NCI-H1694 treated with DMSO at 0.1 percent for 48 hours (cell line): ENCODE measurements at places on chromosomes 3 and 15.

GRCh38 chr3:196162679-196163078 lies 48.5 kb downstream of the ZDHHC19 start:
- DNase-seq: no peak

DNA sequence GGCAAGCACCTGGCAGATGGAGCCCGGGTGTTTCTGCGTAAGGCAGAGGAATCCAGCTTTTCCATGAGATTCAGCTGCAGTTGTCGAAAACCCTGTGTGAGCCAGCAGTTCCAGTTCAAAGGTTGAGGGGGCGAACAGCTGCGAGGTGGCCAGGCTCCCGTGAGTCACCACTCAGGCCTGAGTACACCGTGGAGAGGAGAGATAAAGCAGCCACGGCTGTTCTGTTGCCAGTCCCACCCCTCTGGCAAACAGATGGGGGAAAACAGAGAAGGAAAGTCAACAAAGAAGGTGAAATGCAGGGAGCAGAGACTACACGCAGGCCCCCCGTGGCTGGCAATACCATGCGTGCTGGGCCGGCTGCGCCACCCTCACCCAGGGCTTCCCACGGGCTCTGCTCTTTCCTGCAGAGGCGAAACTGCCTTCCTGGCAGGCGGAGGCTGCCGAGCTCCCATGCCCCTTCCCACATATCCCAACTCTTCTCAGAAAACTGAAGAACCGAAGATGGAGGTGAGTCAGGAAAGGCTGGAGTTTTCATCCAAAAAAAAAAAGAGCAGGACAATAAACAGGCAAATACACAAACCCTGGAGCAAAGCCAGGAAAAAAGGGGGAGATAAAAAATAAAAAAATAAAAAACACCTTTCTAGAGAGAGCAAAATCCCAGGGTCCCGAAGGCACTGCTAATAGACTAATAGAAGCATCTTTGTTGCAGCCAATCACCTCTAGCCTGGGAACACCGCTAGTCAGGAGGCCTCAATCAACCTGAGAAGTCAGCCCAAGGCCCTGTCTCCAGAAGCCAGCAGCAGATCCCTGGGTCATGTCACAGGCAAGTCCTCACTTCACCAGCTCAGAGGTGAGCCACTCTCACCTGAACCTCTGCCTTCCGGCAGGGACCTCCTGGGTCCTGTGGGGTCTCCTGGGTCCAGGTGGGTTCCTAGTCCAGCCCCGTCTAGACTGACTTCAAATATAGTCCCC lies 37.7 kb downstream of the FAM174B start:
- DNase-seq: no peak

GRCh38 chr15:53251523-53251922 lies 461.4 kb upstream of the ONECUT1 start:
- DNase-seq: no peak

GRCh38 chr3:186209810-186210752 lies 101.2 kb upstream of the ETV5 start:
- DNase-seq: peak; percentile 28

- DNase-seq: no peak
Measured at GRCh38 chr3:59540696-59541095, 490.9 kb upstream of the CFAP20DC start.

DNA sequence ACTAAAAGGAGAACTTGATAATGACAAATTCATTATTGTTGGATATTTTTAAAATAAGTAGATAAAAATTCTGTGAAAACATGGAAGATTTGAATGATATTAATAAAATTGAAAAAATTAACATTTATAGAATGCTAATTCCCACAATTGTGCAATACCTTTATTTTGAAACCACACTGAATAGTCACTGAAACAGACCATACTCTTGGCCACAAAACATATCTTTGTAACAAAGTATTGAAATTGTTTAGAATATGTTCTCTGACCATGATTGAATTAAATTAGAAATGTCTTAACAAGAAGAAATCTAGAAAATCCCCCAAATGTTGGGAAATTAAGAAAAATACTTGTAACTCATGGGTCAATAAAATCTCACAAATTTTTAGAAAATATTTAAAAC lies 49.2 kb downstream of the ARHGAP11B start:
- no peak for DNase-seq

DNA sequence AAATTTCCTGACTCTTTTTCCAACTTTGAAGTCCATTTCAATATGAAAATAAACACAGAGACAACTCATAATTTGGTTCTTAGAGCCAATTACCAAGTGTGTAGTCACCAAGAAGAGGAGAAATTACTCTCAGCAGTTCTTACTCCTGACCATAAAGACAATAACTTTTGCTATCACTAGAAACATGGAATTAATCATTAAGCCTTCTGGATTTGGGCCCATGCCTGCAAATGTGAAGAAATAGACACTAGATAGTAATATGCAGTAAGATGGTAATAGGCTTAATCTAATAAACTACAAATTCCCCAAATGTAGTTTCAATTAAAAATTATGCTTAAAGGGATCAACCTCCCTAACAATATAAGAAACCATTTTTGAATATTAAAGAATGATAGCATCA lies 185.1 kb upstream of the AGTR1 start:
- DNase-seq: no peak

DNA sequence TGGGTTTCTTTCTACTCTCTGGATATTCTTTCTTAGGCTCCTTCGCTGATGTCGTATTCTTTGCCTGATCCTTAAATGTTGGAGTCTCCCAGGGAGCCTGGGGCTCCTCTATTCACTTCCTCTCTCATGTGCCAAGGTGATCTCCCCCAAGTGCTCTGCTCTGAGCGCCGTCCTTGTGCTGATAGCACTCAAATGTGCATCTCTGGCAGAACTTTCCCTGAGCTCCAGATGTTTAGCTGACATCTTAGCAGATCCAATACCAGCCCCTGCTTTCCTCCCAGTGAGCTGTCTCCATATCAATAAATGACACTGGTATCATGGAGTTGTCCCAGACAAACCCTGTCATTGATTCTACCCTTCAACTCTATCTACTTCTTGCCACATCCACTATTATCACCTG lies 62.4 kb downstream of the NTRK3 start:
- no peak for DNase-seq

GRCh38 chr3:80052271-80052670 lies 284.5 kb upstream of the ROBO1 start:
- DNase-seq: no peak

DNA sequence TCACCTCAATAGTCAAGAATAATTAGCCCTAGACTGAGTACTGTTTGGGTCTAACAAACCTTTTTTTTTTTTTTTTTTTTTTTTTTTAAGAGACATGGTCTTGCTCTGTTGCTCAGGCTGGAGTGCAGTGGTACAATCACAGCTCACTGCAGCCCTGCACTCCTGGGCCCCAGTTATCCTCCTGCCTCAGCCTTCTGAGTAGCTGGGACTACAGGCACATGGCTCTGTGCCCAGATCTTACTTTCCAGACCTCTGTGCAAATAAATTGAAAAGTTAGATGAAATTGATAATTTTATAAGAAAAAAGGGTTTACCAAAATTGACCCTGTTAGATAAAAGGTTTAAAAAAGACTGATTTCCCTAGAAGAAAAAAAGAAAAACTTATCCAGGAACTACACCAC lies 79.0 kb downstream of the NR2E3 start:
- DNase-seq: no peak

DNA sequence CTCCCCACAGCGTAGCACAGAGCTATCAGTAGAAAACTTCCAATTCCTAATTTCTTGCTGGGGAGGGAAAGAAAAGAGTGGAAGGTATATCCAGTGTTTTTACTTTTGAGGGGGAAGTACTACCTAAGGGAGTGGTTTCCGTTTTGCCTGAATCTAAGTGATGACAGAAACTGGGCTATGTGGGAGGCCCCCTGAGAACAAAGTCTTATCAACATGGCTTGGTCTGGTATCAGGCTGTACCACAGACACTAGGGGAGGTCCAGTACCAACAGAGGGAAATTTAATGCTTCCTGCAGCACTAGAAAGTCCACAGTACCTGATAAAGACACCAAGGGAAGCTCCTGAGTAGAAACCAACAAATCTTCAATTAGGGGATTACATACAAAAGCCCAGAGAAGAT lies 199.2 kb downstream of the IL5RA start:
- DNase-seq: no peak

GRCh38 chr3:51968883-51969678 lies 1.8 kb upstream of the PCBP4 start:
- no peak for DNase-seq

GRCh38 chr3:79817224-79817623 lies 49.4 kb upstream of the ROBO1 start:
- DNase-seq: no peak

DNA sequence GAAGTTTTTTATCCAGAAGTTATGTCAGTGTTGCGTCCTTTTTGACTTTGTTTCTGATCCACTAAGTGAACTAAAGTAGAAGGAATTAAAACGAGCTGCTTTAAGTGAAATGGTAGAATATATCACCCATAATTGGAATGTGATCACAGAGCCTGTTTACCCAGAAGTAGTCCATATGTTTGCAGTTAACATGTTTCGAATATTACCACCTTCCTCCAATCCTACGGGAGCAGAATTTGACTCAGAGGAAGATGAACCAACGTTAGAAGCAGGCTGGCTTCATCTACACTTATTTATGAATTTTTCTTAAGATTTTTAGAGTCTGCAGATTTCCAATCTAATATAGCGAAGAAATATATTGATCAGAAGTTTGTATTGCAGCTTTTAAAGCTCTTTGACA lies 57.6 kb downstream of the DNAH1 start:
- DNase-seq: no peak

DNA sequence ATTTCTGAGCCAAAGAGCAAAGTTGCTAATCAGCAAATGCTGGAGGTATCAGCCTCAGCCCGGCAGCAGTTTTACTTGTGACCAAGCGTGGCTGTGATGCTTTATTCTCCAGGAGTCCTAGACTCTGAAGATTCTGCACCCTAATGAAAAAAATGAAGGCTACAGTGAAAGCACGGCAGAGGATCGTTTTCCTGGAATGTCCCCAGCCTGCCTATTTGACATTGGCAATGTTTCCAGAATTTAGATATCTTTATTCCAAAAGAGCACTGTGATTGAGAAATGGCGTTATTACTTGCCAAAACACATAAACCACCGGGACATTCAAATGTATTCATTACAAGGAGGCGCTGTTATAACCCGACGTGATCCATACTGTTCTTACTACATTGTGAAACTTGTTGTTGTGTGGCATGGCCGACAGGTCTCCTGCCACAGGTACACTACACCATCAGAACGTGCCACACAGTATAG lies 263.8 kb downstream of the SLCO3A1 start:
- DNase-seq: no peak

GRCh38 chr3:99952306-99952705 lies 134.6 kb downstream of the CMSS1 start:
- no peak for DNase-seq

DNA sequence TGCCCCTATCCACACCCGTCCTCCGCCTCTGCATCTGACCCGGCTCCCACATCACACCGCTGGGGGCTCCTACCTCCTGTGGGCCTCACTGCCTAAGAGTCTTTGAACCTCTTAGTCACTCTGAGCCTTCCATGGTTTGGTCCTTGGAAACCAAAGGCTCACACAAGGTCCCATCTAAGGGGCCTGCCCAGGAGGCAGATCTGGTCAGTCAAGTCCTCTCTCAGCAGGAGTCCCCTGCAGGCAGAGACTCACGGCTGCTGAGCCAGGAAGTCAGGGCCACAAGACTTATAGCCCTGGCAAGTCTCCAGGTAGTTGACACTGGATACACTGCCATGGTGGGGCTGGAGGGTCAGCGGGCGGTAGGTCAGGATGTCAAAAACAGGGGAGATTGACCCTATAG lies 31.2 kb upstream of the ALDH1L1 start:
- no peak for DNase-seq

DNA sequence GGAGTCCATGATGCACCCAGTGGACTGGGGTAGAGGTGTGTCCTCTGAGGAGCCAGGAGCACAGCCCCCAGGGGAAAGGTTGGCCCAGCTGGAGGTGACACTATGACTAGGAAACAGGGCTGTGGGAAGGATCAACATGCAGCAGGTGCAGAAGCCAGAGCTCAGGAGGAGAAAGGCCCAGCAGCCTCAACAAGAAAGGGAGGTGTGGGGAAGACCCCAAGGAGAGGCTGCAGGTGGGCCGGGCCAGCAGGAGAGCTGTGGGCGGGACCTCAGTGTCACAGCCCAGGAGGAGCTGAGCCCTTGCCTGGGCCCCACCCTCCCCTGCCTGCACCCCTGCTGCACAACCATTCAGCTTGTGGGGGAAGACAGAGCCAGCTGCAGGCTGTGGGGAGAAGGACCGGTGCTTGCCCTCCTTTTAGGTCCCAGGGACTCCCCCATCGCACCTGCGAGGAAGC lies 18.4 kb upstream of the KLF13 start:
- no peak for DNase-seq

DNA sequence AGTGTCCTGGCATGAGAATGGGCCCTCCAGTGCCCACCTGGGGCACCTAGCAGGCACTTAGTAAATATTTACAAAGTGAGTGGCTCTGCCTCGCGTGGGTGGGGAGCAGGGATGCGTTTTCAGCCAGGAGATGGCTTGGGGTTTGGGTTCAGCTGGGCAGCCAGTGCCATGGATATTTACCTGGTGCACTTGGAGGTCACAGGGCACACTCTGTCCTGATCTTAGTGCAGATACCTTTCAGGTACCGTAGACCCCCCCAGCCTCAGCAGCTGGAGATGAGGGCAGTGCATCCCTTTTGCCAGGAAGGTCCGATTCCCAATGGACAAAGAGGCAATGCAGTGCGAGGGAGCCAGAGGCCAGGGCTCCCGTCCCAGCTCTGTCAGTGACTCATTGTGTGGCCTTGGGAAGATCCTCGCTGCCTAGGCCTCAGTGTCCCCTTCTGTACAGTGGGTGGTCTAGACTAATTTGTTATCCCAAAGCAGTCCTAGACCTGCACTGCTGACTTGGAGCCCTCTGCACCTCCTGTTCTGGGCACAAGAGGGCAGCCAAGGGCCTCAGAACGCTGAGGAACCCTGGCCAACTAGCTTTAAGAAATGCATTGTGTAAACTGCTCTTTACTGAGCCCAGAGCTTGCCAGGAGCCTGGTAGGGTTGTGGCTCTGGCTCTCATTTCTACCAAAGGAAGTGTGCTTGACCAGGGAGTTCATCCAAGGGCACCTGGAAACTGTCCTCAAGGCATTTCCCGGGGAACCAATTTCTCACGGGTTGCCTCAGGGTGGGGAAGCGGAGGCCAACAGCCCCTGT lies 16.0 kb downstream of the HDAC11 start:
- DNase-seq: peak; percentile 42

DNA sequence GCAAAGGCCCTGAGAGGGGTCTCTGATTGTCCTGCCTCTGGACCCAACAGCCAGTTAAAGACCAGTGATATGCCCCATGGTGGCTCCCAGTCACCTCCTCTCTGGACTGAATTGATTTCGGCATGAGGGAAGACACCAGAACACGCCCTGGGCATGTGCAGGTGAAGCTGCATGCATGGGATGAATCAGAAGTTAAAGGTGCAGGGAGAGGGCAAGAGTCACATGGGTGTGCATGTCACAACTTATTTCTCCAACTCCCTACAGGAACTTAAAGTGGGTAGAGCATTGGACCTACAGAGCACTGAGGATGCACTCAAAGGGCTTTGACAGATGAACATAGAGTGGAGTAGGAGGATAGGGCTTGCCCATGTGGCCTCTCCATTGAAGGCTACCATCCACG lies 16.9 kb upstream of the RHCG start:
- no peak for DNase-seq

GRCh38 chr15:56371495-56372147 lies 6.4 kb downstream of the TEX9 start:
- DNase-seq: no peak

GRCh38 chr3:58018892-58019742 lies 10.9 kb downstream of the FLNB start:
- DNase-seq: no peak
